ENCODE measurements at places on chromosomes 11 and 22.

GRCh38 chr11:126111458-126112116 is 48.9 kb upstream of the CDON start:
- no peak for DNase-seq

DNA sequence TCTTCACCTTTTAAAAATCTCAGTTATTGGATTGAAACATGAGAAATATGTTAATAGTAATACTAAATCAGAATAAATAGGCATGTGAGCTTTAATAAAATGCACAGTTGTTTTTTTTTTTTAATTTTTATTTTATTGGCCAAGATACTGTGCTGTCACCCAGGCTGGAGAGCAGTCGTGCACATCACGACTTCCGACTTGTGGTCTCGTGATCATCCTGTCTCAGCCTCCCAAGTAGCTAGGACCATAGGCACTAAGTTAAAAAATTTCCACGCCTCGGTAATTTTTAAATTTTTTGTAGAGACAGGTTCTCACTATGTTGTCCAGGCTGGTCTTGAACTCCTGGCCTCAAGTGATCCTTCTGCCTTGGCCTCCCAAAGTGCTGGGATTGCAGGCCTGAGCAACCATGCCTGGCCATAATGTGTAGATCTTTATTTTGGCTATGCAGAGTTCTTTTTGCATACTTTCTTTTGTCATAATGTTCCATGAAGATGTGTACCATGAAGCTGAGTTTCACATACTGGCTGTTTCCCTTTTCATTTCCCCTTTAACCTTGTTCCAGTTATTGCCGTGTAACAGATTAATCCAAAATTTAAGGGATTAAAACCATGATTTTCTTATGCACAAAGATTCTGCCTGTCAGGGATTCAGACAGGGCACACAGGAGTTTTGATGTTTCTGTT is 16.0 kb downstream of the CAPRIN1 start:
- no peak for DNase-seq

- DNase-seq, result no peak
Measured at GRCh38 chr22:42317691-42318547, 47.5 kb upstream of the TCF20 start.

GRCh38 chr11:87451395-87451794 is 413.7 kb downstream of the TMEM135 start:
- DNase-seq, result no peak

DNA sequence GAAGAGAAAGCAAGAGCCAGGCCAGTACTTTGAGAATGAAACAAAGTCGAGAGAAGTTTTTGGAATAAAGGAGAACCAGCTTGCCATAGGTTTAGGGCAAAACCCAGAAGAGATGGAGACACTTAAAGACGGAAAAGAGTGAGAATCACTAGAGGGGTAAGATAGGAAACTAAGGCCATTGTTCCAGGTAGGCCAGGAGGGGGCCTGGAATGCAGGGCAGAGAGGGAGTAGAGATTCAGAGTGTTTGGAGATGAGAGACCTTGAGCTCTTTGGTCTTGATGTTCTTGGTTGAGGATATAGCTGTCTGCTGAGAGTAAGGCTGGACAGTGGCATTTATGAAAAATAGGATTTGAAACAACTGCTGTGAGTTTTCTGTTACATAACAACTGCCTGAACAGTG is 263.3 kb upstream of the POU2AF2 start:
- no peak for DNase-seq

DNA sequence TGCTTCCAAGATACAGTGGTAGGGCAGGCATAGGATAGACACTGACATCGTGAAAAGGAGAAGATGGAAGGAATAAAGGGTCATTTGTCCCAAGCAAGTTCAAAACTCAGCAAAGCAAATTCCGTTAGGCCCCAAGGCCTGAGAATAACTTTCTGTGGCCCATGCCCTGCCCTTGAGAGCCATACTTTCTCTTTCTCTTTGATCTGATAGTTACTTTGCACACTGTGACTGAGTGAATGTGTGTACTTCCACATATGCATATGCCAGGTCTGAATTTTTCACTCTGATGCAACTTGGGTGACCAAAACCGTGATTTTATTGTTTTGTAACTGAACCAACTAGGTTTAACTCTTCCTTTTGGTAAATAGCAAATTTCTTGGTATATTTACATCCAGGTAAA is 371.5 kb downstream of the RAB38 start:
- no peak for DNase-seq

Data from central memory CD4-positive, alpha-beta T cell (primary cell).